CD14-positive monocyte (primary cell): ENCODE measurements at places on chromosomes 12 and 14.

DNA sequence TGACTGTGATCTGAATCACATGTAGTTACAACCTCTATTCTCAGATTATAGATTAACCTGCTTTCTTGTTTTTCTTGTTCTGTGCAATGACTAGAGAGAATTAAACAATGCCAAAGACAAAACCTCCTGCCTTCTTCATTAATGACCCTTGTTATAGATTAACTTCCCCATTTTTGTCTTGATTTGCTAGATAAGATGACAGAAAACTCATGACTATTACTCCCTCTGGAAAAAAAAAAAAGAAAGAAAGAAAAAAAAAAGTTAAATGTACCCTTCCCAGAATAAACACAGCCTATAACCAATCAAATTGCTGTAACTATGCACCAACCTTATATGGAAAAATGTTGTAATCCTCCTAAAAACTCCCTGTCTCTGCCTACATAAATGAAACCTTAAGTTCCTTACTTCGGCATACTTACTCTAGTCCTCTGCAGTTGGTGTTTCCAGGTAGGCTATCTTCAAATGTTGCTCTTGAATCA, 41.1 kb upstream of the PCED1B start:
- no peak overlapping the region for H3K4me3 ChIP-seq
- no peak for DNase-seq
- no peak overlapping the region for H3K27ac ChIP-seq
- H3K4me1 ChIP-seq = no peaks in the 10 kb centered on the region
- H3K27me3 ChIP-seq = no peaks in the 10 kb centered on the region
- H3K36me3 ChIP-seq = no peaks in the 10 kb centered on the region

- H3K4me3 ChIP-seq = no peak overlapping the region
- H3K27ac ChIP-seq = no peak overlapping the region
- H3K36me3 ChIP-seq = no peaks in the 10 kb centered on the region
- DNase-seq = no peak
- no peaks in the 10 kb centered on the region for H3K4me1 ChIP-seq
Observed at GRCh38 chr14:79175671-79176070, 1005.5 kb downstream of the NRXN3 start.

GRCh38 chr12:121957861-121958515, 39.6 kb downstream of the CFAP251 start:
- no peak overlapping the region for H3K4me3 ChIP-seq
- DNase-seq = no peak
- no peak overlapping the region for H3K27ac ChIP-seq
- no peaks in the 10 kb centered on the region for H3K36me3 ChIP-seq
- no peaks in the 10 kb centered on the region for H3K4me1 ChIP-seq
- H3K27me3 ChIP-seq = no peaks in the 10 kb centered on the region

DNA sequence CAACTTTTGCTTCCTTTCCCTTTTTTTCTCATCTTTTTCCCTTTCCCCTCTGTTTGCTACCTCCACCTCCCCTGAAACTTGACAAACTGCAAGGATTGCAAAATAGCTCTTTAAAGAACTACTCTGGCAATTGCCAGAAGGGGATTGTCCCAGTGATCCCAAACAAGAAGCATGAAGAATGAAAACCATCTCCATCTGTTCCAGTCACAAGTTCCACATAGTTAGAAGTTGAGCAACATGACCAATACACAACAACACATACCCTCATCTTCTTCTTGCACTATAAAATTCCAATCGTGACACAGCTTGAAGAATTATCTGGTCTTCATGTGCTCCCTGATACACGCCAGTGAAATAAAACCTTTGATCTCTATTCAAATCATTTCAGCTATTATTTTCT, 93.7 kb upstream of the USP15 start:
- H3K27me3 ChIP-seq = no peaks in the 10 kb centered on the region
- H3K4me1 ChIP-seq = no peaks in the 10 kb centered on the region
- H3K4me3 ChIP-seq = no peak overlapping the region
- no peaks in the 10 kb centered on the region for H3K36me3 ChIP-seq
- no peak overlapping the region for H3K27ac ChIP-seq
- no peak for DNase-seq

DNA sequence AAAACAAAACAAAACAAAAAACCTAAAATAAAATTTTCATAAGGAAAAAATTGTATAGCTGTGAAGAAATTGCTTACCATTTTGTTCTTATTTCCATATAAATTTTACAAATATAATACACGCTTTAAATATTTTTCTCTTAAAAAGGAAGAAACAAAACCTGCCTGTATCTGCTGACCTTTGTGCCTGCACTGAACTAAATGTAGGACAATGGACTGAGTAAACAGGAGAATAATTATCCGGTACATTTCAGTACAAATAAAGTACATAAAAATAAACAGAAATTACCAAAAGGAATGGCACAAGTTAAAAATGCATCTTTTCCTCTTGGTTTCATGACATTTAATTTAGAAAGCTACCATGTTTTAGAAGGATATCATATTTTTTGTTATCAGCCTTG, 112.3 kb downstream of the DNAI7 start:
- no peaks in the 10 kb centered on the region for H3K27me3 ChIP-seq
- no peak overlapping the region for H3K27ac ChIP-seq
- H3K4me1 ChIP-seq = no peaks in the 10 kb centered on the region

DNA sequence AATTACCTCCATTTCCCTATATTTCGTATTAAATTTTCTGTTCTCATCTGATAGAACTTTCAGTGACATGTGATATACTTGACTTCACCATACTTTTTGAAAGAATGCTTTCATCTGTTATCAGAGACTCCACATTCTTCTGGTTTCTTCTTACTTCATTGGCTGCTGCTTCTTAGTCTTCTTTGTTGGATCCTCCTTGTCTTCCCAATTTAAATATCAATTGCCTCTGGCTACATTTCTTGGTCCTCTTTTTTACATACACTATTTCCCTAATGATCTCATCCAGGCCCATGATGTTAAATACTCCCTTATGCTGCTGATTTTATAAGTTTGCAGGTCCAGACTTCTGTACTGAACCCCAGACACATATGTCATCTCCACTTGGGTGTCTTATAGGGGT, 22.0 kb downstream of the OR5AU1 start:
- no peaks in the 10 kb centered on the region for H3K36me3 ChIP-seq
- no peak overlapping the region for H3K4me3 ChIP-seq
- DNase-seq = no peak
- H3K4me1 ChIP-seq = no peaks in the 10 kb centered on the region

GRCh38 chr14:24172871-24173281, 996 bp downstream of the REC8 start:
- no peak overlapping the region for H3K27ac ChIP-seq
- DNase-seq = no peak
- peaks cover 62% of the 10 kb centered on the region for H3K36me3 ChIP-seq
- H3K27me3 ChIP-seq = no peaks in the 10 kb centered on the region
- H3K4me3 ChIP-seq = no peak overlapping the region
